ENCODE measurements at places on chromosomes 4 and X.

GRCh38 chrX:47283015-47283771 lies 50.4 kb downstream of the USP11 start:
- DNase-seq = no peak

GRCh38 chr4:30001628-30002027 lies 718.5 kb upstream of the PCDH7 start:
- no peak for DNase-seq

DNA sequence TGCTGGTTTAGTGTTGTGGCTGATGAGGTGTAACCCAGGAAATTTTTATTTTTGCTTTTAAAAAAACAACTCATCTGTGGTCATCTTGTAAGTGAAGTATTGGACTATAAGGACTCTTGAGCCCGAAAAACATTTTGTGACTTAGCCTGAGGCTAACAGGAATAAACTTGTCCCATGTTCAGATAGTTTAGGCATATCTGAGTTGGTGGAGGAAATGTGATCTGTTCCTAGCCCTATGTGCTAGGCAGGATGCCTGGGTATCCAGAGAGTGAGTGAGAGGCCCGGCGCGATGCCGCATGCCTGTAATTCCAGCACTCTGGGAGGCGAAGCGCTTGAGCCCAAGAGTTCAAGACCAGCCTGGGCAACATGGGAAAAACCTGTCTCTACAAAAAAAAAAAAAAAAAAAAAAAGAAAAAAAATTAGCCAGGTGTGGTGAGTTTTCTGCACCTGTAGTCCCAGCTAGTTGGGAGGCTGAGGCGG lies 3.7 kb downstream of the SMS start:
- no peak for DNase-seq

- no peak for DNase-seq
Observed at GRCh38 chrX:13540602-13541001, 28.8 kb upstream of the EGFL6 start.

DNA sequence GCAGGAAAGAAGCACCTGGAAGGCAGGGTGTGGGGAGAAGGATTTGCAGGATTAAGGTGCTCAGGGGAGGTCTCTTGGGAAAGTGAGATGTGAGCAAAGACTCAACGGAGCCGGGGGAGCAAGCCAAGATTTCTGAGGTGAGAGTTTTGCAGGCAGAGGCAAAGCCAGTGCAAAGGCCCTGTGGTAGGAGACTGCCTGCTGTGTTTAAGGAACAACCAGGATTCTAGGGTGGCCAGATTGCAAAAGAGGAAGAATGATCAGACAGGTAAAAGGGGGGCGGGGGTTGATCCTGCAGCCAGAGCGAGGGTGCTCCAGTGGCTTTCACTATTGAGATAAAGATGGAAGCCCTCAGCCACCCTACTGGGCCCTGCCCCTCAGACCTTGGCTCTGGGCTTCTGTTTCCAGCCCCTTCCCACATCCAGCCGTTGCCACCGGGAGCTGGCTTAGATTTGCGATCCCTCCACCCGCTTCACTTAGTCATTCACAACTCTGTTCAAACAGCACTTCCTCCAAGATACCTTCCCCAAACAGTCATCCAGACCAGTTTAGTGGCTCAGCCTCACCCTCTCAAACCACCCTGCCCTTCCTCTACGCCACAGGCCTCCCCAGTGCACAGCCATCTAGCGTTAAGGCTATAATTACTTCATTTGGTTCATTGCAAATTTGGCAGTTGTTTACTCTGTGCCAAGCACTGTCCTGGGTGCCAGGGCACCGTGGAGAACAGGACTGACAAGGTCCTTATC lies 23.3 kb upstream of the BCOR start:
- DNase-seq = no peak

- DNase-seq = no peak
Observed at GRCh38 chr4:721261-722168, 15.9 kb downstream of the PCGF3 start.

DNA sequence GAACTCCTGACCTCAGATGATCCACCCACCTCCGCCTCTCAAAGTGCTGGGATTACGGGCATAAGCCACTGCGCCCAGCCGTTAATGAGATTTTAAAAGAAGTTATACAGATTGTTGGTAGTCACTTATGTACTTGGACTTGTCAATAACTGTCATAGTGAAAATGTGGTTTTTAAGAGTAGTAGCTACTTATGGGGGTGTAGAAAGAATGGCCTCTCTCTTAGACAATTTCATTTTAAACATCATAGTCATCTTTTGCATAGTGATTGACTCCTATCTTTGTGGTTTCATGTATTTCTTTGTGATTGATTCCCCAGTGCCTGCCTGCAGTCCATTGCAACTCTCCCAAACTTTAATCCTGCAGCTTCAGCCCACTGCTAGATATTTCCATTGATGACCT lies 17.4 kb downstream of the FAM199X start:
- DNase-seq = no peak

DNA sequence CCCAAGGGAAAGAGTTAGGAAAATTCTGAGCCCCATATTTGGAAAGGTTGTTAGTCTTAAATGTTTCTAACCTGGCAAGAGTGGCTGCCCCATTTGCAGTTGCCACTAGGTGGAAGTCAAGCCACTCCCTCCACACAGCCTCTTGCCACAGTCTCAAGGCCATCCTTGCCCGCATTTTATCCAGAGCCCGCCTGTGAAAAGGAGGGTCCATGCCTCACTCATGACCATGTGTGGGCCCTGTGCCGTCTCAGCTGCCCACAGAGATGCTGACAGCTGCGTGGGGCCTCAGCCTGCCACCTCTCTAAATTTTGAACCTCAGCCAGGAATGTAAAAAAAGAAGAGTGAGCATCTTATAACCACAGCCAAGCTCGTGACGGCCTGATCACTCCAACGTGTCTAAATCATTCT lies 201.5 kb upstream of the FAM241A start:
- DNase-seq = no peak

GRCh38 chr4:57607566-57608180 lies 497.5 kb upstream of the IGFBP7 start:
- DNase-seq = no peak

DNA sequence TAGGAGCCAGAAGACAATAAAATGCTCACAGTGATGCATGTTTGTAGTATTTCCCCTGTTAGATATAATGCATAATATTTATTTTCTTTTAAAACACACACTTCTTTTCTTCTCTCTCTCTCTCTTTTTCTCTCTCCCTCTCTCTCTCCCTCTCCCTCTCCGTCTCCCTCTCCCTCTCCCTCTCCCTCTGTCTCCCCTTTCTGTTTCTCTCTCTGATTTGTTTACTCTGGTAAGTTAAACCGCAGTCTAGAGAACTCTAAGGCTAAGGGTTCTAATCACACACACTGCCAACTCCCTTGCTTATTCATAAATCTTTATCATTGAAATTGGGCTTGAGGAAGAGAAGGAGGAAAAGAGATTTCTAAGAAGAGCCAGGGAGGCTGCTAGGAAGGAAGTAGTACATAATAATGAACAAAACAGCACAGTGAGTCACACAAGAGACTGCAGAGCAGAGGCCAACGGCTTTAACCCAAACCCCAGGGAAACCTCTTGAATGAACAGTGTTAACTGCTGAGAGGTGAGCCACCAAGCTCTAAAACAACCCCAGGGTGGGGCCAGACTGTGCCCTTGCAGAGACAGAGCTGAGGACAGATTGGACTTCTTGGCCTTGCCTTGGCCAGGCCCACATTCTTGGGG lies 9.1 kb upstream of the PHOX2B start:
- DNase-seq = no peak

- DNase-seq = no peak
Observed at GRCh38 chr4:37964734-37965457, 4.7 kb downstream of the PTTG2 start.

DNA sequence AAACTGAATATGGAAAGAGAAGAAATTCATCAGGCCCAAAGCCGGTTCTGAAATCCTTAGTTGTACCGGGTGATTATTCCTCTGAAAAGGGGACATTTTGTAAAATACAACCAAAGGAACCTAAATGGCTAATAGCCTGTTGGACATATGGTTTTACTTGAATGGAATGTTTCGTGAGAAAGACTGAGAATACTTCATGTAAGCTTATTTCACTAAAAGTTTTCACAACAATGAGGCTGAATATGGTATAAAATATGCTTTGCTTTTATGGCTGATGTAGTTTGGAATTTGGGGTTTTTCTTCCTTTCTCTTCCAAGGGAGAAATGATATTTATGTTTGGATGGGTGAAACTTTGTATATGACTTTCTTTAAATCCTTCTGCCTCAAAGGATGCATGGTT lies 2.7 kb downstream of the GRIA3 start:
- DNase-seq = no peak

- peak; percentile 64 for DNase-seq
Observed at GRCh38 chr4:127505203-127505602, 127.6 kb upstream of the INTU start.

DNA sequence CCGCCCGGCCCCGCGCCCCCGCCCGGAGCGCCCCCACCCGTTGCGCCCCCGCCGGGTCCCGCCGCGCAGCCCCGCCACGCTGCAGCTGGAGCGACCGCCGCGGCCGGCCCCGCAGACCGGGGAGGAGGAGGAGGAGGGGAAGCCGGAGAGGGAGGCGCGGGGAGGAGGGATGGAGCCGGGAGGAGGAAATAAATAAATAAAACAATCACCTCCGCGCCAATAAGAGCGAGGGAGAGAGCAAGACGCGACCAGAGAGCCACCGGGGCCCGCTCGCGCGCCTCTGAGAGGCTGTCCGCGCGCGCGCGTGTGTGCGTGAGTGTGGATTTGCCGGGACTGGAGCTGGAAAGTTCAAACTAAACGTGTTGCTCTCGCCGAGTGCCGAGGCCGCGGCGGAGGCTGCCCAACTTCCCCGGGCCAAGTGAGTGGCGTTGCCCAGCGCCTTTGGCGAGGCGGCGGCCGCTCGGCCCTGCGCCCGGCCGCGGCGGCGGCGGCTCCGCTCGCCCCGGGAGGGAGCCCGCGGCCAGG lies 2184.4 kb upstream of the TENM3 start:
- DNase-seq = peak; percentile 44

GRCh38 chr4:121690001-121690400 lies 6.8 kb downstream of the ANXA5 start:
- DNase-seq = no peak

DNA sequence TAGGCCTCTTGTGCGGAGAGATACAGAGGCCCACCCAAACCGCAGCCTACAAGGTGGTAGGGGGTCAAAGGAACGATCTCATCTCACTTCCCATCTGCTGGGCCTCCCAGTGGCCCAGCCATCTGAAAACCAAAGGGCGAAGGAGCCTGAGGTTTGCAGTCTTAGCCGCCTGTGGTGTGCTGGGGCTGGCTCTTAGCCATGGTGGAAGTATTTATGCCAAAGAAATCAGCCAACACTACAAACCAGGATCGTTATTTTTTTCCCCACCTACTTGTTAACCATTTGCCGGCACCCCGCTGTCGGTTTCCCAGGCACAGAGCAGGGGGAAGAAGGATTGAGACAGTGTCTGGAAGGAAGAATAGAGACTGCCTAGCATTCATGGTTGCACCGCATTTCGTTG lies 30.9 kb upstream of the CDKL5 start:
- no peak for DNase-seq

GRCh38 chr4:8542776-8543525 lies 37.2 kb upstream of the GPR78 start:
- no peak for DNase-seq

- DNase-seq = no peak
Observed at GRCh38 chr4:7938609-7939376, 868 bp downstream of the AFAP1 start.

- no peak for DNase-seq
Observed at GRCh38 chr4:185248393-185249039, 39.1 kb downstream of the SNX25 start.

DNA sequence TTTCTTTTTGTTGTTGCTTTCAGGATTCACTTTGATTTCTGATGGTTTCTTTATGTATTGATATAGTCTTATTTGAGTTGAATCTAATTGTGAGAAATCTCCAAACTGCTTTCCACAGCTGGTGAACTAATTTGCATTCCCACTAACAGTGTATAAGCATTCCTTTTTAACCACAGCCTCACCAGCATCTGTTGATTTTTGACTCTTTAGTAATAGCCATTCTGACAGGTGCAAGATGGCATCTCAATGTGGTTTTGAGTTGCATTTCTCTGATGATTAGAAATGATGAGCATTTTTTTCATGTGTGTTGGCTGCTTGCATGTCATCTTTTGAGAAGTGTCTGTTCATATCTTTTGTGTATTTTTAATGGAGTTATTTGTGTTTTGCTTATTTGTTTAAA lies 1023.1 kb downstream of the SH3BGRL start:
- no peak for DNase-seq

DNA sequence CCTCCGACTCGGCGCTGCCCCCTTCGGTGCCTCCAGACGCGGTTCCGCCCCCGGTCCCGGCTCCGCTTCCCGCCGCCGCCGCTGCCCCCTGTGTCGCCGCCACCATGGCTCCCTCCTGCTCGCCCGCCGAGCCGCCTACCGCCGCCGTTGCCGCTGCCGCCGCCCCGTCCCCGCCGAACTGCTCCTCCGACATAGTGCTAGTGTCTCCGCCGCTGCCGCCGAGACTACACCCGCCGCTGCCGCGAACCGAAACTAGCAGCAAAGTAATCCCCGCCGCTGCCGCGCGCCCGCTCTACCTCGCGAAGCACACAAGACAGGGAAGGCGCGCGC lies 340 bp downstream of the HNRNPD start:
- peak; percentile 7 for DNase-seq

- DNase-seq = no peak
Observed at GRCh38 chr4:154367659-154368058, 123.9 kb downstream of the DCHS2 start.

GRCh38 chrX:102113367-102113766 lies 12.1 kb upstream of the TCEAL2 start:
- DNase-seq = no peak

DNA sequence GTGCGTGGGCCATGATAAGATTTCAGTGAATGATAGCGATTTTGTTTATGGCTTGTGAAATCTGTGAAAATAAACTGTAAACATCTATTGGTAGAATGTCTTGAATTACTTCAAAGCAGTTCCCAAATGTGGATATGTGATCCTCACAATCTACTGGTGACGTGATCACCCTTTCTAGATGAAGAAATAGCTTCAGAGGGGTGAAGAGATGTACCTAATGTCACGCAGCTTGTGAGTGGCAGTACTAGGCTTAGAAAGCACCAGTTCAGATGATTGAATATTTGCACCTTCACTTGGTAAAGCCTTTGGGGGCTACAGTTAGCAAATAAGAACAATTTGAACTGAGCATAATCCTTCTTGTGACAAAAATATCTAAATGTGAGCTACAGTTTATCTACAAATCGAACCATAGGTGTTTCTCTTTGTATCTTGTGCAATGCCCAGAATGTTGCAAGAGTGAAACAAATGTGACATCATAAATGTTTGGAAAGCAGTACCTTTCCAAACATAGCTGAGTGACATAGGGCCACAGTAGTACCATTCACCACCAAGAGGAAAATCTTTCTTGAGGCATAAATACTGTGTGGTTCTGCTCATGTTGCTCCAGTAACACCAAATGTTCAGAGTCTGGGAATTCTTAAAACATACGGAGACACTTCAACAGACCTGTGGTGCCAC lies 14.2 kb downstream of the PAK3 start:
- no peak for DNase-seq

Measured in AG09319 (cell line).